AG20443 (cell line): ENCODE measurements at places on chromosomes 3 and 15.

DNA sequence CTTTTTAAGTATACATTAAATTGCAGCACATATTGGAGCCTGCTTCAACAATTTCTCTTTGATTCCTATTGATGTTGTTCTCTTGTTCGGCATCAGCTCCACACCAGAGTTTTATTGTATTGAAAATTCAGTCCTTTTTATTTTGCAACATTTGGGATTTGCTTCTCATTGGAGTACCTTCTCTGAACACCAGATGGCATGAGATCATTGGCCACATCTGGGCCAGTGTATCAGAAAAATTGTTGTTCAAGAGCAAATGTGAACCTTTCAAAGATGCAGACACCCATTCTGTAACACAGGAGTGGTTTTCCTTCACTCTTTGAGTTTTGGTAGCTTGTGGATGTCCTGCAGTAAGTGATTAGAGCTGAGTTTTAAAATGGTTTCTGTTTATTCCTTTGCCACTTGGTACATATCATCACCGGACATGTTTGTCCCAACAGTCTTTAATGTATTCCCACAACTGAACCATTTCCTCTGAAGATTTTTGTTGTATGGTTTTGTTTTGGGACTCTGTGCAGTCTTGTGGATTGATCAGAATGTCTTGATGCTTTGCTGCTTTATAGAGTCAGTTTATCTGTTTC, 96.1 kb downstream of the MCTP2 start:
- DNase-seq = peak; percentile 62

- DNase-seq = no peak
These were observed 783 bp upstream of the ISG20 start for GRCh38 chr15:88637841-88638625.

GRCh38 chr3:43031485-43031884, 52.4 kb downstream of the GASK1A start:
- peak; percentile 29 for DNase-seq

GRCh38 chr3:72816862-72817355, 31.3 kb downstream of the SHQ1 start:
- DNase-seq = no peak

DNA sequence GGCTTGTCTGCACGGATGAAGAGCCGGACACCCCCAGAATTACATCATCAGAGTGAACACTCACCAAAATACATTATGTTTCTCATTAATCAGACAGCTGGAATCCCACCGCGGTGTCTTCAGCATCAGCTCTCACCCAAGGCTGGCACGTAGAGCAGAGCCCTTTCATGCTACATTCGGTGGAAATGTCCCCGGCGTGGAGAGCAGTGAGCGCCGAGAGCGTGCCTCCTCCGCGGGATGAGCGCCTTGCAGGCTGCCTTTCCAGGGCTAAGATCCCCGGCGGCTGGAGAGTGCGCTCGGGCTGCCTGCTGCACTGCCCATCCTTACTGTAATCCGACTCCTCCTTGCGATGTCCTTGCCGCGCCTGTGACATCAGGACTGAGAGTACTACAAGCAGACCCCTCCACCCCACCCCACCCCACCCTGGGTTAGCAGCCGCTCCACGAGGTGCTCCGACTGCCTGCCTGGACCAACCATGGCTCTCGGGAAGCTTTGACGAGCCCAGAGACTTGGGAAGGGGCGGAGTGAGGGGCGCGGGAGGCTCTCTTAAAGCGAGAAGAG, at the start of gene ZNF385D:
Gene ZNF385D, minus strand, starts transcription at position 380 of the 561 bp plus-strand sequence. Its CDS starts 294 bp downstream, at position 86.
- peak; percentile 78 for DNase-seq

- DNase-seq = no peak
These were observed 74.7 kb upstream of the SNRK start for GRCh38 chr3:43211681-43212080.

DNA sequence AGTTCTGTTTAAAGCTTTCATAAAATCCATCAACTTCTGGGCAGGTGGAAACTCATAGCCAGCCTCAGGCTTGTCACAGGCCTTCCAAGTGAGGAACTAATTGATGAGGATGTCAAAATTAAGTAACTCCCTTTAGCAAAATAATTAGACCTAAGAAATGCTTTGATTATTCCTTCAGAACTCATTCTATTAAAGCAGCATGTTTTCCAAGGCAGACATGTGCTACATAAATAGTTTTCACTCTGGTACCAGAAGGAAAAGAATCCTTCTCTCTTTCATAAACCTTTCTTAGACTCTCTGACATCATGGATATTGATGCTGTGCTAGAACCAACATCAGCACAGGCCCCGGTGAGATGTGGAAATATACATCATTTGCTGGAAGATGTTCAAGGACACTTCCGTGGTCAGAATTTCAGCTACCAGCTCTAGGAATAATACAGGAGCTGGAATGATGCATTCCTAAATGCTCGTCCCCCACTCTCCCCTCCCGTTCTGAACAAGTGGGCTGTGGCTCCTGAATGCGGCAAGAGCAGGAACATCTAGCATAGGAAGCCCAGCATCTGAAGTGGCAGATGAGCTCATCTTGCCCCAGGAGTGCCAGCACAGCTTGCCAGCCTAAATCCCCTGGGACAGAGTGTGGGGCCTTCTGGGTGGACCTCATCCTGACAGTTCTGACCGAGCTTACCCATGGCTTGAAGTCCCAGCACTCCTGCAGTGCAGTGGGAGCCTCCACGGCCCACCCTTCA, 82.4 kb downstream of the WWTR1 start:
- DNase-seq = peak; percentile 64

DNA sequence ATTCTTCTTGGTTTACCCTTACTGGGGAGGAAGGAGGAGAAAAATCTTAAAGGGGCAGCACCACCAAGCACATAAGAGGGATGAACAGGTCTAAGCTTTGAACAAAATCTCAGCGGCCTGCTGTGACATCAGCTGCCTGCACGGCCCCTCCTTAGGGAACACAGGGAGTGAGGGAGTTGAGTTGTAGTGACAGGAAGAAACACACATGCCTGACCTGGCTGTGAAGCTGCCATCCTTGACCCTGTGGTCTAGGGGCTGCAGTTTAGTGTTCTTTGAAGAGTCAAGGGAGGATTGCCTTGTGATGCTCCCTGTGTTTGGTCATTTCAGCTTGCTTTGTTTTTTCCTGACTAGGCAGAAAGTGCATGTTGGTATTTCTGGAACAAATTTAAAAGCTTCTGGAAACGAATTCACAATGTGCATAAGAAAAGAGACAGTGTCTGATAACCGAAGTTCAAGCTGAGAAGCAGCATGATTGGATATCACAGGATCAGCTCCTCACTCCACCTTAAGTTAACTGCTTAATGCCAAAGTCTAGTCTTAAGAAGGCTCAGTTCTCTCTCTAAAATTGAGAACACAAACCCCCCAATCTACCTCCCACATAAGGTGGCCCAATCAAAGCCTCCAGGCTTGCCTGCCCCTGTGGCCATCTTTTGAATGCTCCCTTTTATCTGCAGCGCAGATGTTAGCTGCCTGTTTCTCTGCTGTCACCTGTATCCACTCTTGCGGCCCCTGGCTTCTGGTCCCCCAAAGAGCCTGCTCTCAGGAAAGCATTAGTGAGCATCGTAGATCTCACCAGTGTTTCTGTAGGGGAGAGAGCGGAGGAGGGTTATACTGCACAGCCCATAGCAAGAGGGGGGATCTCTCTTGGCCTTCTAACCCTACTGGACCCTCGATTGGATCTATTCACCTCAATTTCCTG, 82.2 kb downstream of the SCN11A start:
- DNase-seq = no peak

- DNase-seq = peak; percentile 84
These were observed 1.4 kb downstream of the KBTBD13 start for GRCh38 chr15:65077981-65078352.

- peak; percentile 74 for DNase-seq
These were observed 53.8 kb upstream of the CORO2B start for GRCh38 chr15:68524753-68525584.

GRCh38 chr3:178437236-178437635, 99.0 kb upstream of the KCNMB2 start:
- no peak for DNase-seq

DNA sequence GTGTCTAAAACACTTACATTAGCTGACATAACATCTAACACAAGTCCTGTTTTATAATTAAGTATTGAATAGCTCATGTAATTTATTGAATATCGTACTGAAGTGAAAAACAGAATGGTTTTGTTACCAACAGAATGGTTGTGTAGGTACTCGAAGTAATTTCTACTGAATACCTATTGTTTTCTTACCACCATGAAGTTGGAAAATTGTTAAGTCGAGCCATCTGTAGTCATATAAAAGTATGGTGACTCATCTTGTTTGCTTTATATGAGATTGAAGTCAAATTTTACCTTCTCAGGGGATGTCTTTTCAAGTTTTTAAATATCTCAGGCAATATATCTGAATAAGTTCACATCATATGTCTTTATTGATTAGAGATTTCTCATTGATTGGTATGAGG, 37.6 kb downstream of the PIAS1 start:
- DNase-seq = no peak

DNA sequence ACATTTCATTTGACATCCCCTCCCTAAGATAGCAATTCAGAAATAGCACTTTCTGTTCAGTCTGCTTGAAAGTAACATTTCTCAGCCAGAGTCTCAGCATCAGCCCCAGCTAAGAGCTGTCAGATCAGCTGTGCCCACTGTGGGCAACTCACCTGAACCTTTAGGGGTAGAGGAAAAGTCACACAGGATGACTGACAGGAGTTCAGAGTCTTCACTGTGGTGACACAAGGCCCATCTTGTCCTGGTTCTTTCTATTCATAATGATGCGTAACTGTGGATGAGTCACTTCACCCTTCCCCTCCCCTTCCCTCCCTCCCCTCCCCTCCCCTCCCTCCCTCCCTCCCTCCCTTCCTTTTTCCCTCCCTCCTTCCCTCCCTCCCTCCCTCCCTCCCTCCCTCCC, 96.1 kb upstream of the RASGRP1 start:
- DNase-seq = no peak
